ENCODE measurements at places on chromosomes 16 and 17.
A peak's percentile ranks its signal among the peaks of the same experiment; 100 is the strongest.

GRCh38 chr17:8474826-8475225, 39.1 kb downstream of the NDEL1 start:
- no peak for DNase-seq

- no peak for DNase-seq
Measured at GRCh38 chr16:87600246-87600645, 2.1 kb upstream of the JPH3 start.

DNA sequence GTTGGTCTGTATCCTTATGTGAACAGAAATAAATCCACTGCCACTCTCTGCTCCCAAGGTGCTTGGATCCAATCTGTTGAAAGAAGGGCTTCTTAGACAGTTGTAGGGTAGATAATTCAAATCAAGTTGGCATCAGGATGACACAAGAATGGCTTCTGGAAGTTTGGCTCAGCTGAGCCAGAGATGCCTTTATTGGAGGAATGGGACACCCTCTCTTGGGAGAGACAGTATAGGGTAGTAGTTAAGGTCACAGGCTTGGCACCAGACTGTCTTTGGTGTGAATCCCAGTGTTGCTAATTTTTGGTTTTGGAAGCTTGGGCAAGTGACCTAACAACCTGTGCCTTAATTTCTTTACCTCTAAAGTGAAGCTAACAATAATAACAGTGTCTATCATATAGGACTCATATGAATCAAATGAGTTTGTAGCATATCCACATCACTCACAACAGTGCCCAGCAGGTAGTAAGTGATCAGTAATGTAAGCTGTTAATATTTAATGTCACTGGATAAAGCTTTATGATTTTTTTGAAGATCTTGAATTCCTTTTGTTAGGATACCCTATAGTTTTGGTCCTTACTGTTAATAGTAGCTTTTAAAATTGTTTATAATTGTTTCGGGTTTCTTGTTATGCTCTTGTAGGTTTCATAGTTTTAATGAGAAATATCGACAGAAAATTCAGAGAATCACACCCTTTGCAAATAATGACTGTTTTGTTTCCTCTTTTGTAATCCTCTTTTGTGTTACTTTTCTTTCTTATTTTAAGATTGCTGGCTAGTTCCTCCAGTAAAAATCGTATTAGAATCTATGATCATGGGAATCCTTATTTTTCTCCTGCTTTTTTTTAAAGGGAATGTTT, 19.1 kb downstream of the ZNRF1 start:
- DNase-seq = no peak

GRCh38 chr17:28807925-28808634, 34.5 kb downstream of the FAM222B start:
- peak; percentile 80 for DNase-seq

GRCh38 chr17:6135236-6135635, 65.1 kb downstream of the WSCD1 start:
- no peak for DNase-seq

GRCh38 chr16:67254801-67255552, 6.2 kb downstream of the SLC9A5 start:
- no peak for DNase-seq

GRCh38 chr16:68510775-68511174, 28.3 kb upstream of the ZFP90 start:
- DNase-seq = no peak

DNA sequence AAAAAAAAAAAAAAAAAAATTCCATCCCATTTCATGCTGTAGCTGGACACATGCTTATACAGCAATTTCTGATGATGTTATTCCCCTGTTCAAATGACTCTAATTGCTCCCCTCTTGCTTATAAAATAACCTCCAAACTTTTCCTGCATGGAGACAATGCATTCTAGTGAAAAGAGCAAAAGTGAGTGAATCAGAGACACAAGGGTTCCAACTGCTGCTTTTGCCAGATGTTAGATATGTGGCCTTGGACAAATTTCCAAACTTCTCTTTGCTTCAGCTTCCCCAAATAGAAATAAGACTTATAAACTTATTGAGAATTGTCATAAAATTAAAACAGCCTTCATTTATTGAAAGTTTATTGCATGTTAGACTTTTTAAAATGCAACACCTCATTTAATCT, 65.0 kb upstream of the AXIN2 start:
- DNase-seq = no peak

DNA sequence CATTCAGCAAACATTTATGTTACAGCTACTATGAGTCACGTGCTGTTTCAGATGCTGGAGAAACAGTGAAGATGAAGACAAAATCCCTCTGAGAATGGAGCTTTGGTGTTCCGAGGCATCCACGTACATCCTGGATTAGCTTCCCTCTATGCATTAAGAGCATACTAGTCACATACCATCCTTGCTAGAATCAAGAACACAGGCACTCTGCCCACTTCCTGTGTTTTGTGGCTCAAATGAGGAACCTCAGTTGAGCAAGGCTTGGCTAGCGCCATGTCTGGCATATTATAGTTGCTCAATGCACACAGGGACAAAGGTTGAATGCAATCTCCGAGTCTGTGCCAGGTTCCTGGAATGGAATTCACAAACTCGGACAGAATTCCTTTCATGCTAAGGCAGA, 297.5 kb downstream of the XYLT1 start:
- peak; percentile 79 for DNase-seq

GRCh38 chr16:89283449-89283848, 65.9 kb downstream of the ZNF778 start:
- DNase-seq = no peak

DNA sequence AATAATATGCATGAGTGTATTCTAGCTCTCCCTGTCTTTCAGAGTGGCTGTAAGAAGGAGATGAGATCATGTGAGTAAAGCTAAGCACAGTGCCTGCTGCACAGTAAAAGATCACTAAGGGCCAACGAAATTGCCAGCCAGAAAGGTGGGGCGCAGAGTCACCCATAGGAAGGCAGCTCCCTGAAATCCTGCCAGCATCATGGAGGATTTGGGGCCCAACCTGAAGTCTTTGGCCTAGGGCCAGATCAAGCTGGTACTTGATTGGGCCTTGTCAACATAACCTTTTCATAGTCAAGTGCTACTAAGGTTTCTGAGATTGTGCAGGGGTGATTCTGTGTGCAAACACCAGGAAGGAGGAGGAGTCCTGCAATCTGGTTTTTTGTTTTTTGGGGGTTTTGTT, 16.5 kb downstream of the SCNN1B start:
- no peak for DNase-seq

DNA sequence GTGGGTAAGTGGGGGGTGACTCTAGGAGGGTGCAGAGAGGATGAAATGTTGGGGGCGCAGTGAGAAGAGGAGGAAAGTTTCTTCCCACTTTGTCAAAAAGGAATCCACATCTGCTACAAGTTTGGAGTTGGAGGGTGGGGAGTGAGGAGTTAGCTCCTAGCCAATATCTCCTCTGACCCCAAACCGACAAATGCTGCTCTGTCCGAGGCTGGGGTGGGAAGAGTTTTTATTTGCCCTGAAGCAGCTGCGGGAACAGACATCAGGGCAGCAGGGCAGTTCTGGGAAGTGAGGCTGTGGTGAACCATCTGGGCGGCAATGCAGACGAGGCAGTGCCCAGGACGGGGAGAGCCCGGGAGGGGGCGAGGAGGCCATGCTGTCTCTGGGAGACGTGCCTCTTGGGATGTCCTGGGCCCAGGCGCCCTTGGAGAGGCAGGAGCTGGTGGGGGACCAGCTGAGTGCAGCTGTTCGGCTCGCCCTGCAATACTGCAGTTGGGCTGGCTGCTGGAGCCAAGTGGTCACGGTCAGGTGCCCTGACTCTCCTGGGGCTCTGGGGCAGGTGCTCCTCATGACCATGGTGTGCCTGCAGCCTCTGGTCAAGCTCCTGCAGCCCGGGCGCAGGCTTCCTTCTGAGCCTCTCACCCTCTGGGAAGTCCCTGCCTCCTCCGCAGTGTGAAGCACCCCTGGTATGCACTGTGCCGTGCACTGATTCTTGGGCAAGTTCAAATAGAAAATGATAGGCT, 6.4 kb upstream of the SOCS3 start:
- DNase-seq = no peak

GRCh38 chr16:65117811-65118448, 3.9 kb downstream of the CDH11 start:
- peak; percentile 89 for DNase-seq

DNA sequence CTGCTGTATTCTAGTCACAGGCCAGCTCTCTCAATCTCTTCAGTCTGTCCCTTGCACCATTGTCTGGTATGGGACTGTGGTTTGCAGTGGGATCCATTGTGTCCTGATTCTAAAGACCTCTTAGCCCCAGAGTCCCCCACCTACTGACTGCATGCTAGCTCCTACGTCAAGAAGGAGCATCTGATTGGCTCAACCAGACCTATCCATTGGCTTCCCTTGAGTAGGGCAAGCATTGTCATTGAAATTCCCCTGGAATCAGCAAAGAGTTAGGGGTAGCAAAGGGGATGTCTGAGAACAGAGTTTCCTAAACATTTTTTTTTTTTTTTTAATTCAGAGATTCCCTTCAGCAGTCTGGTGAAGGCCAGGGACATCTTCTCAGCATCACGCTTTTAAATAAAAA, 175.3 kb upstream of the MPHOSPH6 start:
- no peak for DNase-seq

DNA sequence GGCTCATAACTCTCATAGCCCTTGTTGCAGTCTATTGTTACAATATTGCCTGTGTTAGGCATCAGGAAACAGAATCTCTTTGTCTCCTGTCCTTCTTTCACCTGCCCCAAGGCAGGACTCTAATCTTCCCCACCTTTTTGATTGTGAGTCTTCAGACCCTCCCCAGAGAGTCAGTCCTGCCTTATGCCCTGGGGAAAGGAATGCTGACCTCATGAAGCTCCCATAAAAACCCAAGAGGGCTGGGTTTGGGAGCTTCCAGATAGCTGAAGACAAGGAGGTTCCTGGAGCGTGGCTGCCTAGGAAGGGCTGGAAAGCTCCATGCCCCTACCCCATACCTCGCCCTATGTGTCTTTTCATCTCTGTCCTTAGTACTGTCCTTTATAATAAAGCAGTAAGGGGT, 688.8 kb downstream of the WWOX start:
- DNase-seq = no peak

DNA sequence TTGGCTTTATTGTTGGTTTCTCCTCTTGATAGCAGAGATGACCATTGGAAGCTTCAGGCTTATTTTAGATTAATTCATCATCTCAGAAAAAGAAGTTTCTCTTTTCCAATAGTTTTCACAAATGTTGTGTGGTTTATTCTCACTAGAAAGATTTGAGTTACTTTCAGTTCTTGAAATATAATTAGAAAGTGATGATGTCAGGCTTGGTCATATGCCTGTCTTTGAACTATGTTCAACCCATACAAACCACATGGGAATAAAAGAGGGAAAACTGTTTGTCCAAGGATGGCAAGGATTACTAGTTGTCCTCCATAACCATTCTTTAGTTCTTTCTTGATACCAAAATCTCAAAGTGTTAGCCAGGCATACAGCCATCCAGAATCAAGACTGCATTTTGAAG, 3.7 kb upstream of the HS3ST2 start:
- no peak for DNase-seq

DNA sequence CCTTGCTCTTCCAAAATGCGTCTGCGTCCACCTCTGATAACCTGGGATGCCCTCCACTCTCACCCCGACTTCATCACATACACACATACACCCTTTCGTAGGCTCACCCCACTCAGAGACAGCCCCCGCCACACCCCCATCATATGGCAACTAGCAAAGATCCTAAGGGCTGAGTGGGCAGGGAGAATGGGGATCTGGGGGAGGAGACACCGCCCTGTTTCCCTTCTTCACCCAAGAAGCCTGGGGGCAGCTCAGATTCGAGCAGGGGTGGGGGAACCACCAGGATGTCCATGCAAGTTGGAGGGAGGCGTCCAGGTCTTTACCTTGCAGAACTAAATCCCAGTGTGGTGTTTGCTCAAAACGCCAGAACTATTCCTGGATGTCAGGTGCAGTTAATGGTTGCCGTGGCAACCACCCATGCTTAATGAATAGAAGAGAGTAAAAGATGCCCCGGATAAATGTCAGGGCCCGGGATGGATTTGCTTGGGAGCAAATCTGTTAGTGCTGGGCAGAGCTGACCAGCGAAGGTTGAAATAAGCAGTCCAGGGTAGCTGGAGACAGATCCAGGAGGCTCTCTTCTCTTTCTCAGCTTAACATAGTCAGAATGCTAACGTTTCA, 72.8 kb downstream of the CACNG3 start:
- no peak for DNase-seq

Data from fibroblast of skin of scalp (primary cell).